ENCODE measurements at places on chromosomes 7 and 10.

DNA sequence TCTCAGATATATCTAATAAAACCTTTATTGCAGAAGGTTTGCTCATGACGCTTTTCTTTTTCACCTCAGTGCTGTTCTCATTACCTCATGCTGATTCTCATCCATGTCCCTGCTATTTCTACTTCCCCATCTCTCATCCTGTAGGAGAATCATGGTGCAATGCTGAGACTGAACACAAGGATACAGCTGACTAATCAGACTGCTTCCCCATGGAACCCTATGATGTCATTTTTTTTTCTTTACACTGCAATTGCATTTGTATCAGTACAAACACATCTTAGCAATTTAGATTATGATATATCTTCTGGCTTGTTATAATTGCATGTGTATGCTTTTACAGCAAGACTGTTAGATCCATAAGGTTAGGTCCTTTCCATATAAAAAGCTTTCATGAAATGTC is 93.7 kb downstream of the SEMA3A start:
- no peak for DNase-seq

DNA sequence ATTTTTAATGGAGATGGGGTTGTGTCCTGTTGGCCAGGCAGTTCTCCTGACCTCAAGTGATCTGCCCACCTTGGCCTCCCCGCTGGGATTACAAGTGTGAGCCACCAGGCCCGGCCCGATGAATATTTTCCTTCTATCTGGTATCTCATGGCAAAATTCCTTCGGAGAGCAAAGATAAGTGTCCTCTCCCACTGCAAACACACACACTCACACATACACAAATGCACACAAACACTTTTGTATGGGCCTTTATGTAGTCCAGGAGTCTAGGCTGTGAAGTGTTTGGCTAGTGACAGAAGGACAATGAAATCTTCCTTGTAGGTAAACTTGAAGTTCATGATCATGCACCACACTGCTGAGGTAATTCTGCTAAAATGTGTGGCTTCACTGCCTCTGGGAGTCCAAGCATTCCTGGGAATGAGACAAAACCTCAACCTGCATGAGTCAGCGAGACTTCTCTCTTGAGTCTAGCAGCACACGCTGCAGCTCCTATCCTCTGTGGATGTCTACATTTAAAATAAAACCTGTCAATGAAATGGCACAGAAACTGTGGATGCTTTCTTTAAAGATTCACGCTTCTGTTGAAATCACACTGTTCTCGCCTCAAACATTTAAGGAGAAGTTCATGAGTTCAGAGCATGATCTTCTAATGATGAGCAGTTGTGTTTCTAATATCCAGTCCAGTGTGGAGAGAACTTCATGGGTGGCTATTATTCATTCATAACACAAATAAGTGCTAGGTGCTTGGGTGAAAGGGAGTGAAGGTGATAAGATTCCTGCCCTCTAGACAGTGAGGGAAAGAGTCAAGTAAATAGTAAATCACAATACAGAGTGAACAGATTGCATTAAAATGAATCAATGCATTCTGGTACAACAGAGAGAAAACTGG is 96.5 kb downstream of the NRP1 start:
- DNase-seq: no peak

DNA sequence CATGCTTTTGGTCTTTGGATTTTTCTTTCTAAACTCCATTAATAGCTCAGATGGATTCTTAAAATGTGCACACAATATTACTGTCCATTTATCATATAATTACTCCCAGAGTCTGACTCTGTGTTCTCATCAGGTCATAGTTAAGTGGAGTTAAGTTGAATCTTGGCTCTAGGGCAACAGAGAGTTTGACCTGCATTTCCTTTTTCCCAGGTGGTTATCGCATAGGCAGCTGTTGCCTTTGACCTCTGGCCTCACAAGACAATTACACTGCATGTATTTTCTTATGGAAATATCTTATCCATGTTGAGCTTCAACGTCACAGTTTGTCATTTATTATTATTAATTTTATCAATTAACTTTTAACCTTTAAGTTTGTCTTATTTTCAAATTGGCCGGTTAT is 237.5 kb upstream of the HGF start:
- no peak for DNase-seq

GRCh38 chr10:80500572-80501380 is 36.9 kb upstream of the SH2D4B start:
- DNase-seq: no peak

DNA sequence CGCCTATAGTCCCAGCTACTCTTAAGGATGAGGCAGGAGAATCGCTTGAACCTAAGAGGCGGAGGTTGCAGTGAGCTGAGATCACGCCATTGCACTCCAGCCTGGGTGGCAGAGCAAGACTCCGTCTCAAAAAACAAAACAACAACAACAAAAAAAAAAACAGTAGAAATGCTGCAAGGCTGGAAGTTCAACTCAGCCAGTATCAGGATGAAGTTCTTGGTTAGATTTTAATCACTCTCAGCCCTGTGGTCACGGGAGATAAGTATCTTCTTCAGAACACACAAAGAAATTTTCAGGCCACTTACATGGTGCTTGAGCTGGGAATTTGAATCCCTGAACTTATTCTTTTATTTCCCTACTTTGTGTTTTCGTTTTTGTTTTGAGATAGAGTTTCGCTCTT is 120.4 kb downstream of the MARCHF5 start:
- DNase-seq: no peak

GRCh38 chr7:75992083-75992755 is 2.2 kb downstream of the TMEM120A start:
- no peak for DNase-seq

GRCh38 chr10:109403551-109403950 is 519.8 kb downstream of the XPNPEP1 start:
- DNase-seq: no peak

- no peak for DNase-seq
These were observed 118.0 kb downstream of the BUB3 start for GRCh38 chr10:123272171-123272570.

- no peak for DNase-seq
These were observed 10.5 kb downstream of the KAT6B start for GRCh38 chr10:74836877-74837276.

DNA sequence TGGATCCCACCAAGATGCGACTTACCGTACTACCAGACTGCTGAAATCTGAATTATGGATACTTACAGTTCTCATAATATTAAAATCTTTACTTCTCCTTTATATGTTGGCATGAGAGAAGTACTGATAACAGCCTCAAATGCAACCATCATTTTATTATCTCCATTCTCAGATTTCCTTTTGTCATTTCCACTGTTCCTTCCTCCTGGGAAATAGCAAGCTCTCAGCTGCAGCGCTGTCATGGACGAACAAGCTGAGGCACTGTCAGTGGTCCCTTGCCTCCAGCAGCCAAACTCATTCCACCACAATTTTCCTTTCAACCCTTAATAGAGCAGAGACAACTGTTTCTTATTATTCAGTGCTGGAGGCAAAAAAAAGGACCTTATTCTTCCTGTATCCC is 478.4 kb downstream of the ARL4A start:
- no peak for DNase-seq

DNA sequence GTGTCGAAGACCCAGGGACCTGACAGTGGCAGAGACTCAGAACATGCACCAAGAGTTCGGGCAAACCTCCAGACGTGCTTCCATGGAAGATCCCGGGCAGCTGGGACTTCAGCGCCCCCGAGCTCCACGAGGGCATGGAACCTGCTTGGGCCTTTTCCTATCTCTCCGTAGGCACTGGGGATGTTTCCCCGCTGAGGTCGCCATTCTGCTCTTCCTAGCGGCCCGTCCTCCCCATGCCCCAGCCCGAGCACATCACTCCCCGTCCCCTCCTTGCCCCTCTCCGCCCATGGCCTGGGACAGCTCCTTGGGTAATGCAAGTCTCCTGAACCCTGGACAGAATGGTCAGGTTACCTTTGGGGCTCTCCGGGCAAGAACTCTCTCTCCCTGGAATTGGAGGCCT is 32.3 kb upstream of the SHH start:
- no peak for DNase-seq

DNA sequence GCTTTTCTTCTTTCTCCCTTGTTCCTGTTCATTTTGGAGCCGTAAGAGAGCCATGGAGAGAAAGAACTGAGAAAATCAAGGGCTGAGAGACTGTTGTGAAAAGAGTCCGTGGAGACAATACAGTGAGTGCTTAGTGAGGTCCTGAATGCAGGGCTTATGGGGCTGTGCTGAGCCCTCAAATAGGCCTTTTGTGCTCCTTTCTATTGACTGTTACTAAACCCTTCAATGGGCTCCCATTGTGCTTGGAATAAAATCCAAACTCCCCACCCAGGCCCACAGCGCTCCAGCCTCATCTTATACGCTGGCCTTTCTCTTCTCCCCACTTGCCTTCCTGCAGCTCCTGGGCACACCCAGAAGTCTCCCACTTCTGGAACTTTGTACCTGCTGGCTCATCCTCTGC is 243.1 kb upstream of the HABP2 start:
- no peak for DNase-seq

GRCh38 chr10:72000073-72001032 is 36.2 kb downstream of the CHST3 start:
- DNase-seq: no peak

DNA sequence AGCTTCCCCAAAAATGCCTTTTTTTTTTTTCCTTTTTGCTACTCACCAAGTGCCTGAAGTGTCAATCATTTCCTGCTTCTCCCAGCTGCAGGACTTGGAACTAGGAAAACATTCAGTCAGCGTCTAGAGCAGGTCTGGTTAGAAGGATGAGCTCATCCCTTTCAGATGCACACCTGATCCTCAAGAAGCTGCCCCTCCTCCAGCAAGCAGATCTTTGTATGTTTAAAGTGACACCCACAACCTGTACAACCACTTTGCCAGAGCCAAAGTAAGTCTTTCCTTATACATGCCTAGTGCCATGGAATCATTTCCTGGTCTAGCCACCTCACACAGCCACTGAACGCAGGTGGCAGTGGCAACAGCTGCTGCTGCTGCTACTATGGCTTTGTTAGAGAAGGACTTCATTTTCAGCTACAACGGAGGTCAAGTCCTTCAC is 10.4 kb upstream of the USP54 start:
- no peak for DNase-seq

DNA sequence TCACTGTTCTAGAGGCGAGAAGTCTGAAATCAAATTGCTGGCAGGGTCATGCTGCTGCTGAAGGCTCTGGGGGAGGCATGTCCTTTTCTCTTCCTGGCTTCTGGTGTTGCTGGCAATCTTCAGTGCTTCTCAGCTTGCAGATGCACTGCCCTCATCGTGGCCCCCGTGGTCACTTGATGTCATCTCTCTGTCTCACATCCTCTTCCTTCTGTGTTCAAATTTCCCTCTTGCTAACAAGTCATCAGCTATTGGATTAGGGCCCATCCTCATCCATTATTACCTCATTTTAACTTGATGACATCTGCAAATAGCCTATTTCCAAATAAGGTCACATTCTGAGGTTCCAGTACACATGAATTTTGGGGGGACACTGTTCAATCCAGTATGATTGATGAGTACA is 36.6 kb upstream of the SRGN start:
- no peak for DNase-seq

- no peak for DNase-seq
These were observed 415.6 kb upstream of the NPVF start for GRCh38 chr7:25643770-25644394.

- DNase-seq: no peak
These were observed 54.8 kb upstream of the AGBL3 start for GRCh38 chr7:134931487-134931886.

DNA sequence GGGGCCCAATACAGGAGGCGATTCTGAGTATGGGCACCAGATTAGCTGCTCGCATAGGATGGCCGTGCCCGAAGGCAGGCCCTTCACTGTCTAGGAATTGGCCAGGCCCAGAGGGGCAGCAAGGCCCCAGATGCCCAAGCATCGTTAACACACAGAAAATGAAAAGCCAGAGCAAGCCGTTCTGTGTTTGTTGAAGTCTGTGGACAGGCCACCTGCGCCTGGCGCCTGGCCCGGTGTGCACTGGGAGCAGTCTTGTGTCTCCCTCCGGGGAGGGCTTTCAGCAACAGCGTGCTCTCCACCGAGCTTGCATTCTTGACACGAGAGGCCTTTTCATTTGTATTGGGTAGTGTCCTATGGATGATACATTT is 34.5 kb upstream of the TTYH3 start:
- no peak for DNase-seq

DNA sequence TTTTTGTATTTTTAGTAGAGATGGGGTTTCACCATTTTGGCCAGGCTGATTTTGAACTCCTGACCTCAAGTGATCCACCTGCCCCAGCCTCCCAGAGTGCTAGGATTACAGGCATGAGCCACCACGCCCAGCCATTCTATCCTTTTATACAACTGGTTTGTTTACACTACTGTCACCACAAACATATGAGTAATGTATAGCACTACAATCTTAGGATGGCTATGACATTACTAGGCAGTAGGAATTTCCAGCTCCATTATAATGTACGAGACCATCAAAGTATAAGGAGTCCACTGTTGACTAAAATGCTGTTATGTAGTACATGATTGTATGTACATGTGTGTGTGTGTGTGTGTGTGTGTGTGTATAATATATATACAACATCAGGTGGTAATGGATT is 1126.1 kb upstream of the LRRN3 start:
- DNase-seq: no peak

GRCh38 chr10:47337310-47337709 is 10.9 kb upstream of the RBP3 start:
- DNase-seq: no peak

GRCh38 chr7:70068531-70068930 is 470.3 kb downstream of the AUTS2 start:
- DNase-seq: no peak

- DNase-seq: no peak
These were observed 255.4 kb downstream of the TCERG1L start for GRCh38 chr10:131056091-131056579.

DNA sequence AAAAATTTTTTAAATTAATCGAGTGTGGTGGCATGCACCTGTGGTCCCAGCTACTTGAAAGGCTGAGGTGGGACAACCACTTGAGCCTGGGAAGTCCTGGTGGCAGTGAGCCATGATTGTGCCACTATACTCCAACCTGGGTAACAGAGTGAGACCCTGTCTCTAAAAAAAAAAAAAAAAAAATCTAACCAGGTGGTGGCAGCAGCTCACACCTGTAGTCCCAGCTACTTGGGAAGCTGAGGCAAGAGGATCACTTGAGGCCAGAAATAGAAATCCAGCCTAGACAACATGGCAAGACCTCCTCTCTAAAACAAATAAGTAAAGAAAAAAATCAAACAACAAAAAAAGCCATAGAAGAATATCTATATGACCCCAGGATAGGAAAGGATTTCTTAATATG is 3.6 kb upstream of the MYOF start:
- DNase-seq: no peak

GRCh38 chr10:97861097-97861750 is 11.6 kb downstream of the GOLGA7B start:
- DNase-seq: no peak

GRCh38 chr7:35257251-35258124 is 3.6 kb upstream of the TBX20 start:
- no peak for DNase-seq

DNA sequence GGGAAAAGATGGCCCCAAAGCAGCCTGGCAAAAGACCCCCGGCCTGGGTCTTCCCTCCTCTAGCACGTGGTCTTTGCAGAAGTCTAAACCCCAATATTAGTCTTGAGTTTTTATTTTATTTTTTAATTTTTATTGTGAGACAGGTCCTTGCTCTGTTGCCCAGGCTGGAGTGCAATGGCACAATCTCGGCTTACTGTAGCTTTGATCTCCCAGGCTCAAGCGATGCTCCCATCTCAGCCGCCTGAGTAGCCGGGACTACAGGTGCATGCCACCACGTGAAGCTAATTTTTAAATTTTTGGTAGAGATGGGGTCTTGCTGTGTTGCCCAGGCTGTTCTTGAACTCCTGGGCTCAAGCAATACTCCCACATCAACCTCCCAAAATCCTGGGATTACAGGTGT is 40.3 kb upstream of the MXI1 start:
- no peak for DNase-seq

All from GM12892 (cell line).